ENCODE measurements at places on chromosomes 2 and 18. TPM values are rescaled to one million over a fixed set of nuclear protein-coding genes. Genes with fewer than 3 reads are reported as not detected.

The NDUFS1 gene
- 98.9 TPM for total RNA-seq

- no peak for DNase-seq
Observed at GRCh38 chr2:129803032-129803431, 176.4 kb upstream of the RAB6C start.

GRCh38 chr2:233395687-233396086, 41.4 kb downstream of the DGKD start:
- DNase-seq = no peak

The CTAGE1 gene
- not detected for total RNA-seq

DNA sequence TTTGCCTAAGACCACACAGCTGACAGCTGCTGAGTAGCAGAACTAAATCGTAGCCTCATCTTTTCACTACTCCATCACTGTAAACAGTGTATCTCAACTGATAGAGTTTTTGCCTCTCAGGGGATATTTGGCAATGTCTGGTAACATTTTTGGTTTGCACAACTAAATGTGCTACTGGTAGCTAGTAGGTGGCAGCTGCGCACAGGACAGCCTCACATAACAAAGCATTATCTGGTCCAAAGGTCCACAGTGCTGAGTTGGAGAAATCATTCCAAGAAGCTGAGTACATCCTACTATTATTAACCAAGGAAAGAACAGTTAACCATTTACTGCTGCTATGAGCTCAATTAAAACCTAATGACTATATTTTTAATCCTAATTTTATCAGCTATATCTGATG, 6.1 kb upstream of the CCDC102B start:
- no peak for DNase-seq

The C2orf81 gene
- total RNA-seq = 3.6 TPM

The DES gene
- total RNA-seq = 3.5 TPM

The GRHL1 gene
- 4.7 TPM for total RNA-seq

DNA sequence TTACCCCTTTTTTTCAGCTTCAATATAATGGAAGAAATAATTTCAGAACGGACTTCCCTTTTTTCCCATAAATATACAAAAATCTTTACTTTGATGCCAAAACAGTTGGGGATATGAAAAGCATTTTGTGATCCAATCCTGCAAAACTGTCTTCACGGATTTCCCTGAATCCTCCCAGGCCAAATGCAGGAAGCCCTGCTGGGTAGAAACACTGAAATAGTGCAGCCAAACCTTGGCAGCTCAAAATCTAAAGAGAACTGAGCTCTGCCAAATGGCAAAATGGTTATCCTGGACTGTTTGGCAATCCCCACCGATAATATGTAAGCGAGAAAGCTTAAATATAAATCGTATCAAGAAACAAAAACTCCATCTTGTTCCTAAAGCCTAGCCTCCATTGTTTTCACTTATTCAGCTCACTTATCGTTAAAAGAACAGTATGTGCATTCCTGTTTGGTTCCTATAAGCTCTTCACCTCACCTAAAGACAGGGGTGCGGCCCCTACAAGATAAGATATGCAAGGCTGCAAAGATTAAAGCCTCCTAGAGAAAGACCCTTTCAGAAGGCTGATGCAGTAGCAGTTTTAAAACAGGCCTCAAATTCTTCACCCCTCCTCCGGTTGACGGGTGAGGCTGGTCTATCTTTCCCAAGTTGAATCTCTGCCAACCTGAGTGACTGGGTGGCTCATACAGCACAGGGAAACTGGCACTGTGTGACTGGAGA, 48.6 kb downstream of the LAMA1 start:
- no peak for DNase-seq

- no peak for DNase-seq
Observed at GRCh38 chr2:69452687-69453086, 15.5 kb upstream of the NFU1 start.

DNA sequence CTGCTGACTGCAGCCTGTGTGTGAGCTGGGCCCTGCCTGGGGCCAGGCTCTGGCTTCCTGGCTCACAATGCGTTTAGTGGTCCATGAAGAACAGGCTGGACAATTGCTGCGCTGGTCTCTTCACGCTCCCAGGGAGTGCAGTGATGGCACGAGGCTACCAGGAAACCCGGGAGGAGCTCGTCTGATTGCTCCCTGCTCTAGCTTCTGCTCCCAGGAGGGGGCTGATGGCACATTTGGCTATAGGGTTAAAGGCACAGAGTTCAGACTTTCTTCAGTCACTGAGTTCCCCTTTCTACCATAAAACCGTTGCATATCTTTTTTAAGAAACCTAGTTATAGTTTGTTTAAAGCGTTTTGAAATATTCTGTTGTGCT, 60.1 kb downstream of the KCNF1 start:
- DNase-seq = no peak

The PDK1 gene
- 31.6 TPM for total RNA-seq

DNA sequence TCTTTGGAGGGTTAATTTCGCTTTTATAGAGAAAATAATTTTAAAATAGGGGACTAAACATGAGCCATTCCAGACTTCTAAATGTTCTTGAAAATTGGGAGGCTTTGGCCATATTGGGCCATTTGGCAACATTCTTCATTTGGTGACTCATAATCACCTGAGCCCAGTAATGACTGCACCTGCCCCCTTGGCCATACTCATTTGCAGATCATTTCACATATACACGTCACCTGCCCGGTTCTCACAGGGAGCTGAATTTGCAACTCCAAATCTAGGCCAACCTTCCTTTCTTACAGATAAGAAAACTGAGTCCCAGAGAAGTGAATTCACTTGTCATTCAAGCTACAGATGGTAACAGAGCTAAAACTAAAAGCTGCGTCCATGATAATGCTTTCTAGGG, 289.7 kb downstream of the EPHA4 start:
- no peak for DNase-seq

- no peak for DNase-seq
Observed at GRCh38 chr2:235870515-235870914, 297.7 kb downstream of the GBX2 start.

GRCh38 chr18:44741511-44741910, 60.8 kb downstream of the SETBP1 start:
- no peak for DNase-seq

- DNase-seq = no peak
Observed at GRCh38 chr18:64119916-64120315, 29.0 kb downstream of the LINC00305 start.

DNA sequence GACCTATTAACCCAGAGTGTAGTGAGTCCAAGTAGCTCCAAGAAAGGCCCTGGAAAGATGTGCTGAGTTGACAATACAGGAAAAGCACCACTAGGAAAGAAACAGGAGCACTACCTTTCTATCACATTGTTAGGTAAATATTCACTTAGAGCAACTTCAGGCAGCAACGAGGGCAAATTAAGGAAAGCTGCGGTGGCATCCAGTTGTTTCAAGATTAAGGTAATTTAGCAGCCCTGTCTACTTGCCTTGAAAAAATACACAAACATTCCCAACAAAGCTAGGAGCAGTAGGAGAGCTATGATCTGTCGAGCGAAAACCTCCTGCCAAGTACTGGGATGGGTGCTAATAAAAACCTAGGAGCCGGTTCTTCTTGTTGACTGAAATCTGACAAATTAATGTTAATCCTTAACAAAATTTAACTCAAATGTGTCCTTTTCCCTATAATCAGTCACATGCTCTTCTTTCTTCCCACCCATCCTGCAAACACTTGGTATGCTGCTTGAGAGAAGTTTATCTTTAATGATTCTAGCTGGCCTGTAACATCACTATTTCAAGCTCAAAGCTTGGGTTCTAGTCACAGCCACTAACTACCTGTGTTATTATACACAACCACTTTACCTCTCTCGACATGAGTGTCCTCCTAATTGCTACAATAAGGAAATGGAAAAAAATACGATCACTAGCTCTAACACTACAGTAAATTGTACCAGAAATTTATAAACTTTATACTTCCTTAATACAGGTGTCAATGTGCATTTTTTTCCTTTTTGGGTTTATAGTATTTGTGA, 2.0 kb downstream of the ACAA2 start:
- no peak for DNase-seq

The KIF1A gene
- total RNA-seq = 279 TPM

DNA sequence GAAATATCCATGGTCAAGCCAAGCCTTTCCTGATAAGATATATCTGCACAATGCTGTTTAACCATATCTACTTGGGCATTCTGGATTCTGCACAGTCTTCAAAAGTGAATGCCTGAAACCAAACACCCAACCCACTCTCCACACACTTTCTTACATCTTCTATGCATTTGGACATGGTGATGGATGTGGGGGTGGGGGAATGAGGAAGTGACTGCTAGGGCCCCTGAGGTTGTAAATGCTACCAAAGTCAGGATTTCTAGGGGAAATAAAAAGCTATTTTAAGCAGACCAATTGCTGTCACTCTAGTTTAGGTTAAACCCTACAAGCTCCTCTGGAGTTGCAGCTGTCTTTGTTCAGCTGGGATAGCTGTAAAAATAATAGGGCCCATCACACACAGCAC, 26.7 kb upstream of the TGFA start:
- DNase-seq = no peak

DNA sequence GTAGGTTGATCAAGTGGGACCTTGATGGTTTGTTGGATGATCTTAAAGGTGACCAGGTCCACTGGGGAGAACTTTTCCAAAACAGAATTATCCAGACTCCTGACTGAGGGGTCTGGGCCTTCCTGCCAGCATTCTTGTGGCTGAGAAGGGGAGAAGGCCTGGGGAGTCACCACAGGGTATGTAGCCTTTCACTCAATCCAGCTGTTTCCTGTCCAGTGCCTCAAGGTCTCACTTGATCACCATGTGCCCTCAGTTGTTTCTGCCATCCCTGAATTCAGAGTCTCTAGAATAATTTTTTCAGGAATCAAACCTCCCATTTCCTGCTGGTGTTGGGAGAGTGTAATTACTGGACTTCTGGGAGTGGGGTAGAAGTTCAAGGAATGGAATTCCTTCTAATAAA, 54.4 kb upstream of the TANC1 start:
- no peak for DNase-seq

DNA sequence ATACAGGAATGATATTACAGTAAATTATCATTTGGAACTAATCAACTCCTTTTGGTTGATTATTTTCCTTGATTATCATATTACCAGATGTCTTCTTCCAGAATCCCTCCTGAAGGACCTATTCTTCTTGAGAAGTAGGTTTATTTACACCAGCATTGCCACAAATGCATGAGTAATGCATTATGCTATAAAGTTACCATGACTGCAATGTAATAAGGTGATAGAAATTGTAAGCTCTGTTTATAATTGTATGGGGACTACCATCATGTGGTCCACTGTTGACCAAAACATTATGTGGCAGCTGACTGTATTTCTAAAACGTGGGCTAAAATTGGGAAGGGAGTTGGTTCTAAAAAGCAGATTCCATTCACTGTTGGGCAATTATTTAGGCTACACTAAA, 602.2 kb downstream of the NYAP2 start:
- DNase-seq = no peak

The HS1BP3 gene
- total RNA-seq = 19.8 TPM

The RESP18 gene
- not detected for total RNA-seq

GRCh38 chr2:141392517-141393213, 738.2 kb downstream of the LRP1B start:
- DNase-seq = no peak

DNA sequence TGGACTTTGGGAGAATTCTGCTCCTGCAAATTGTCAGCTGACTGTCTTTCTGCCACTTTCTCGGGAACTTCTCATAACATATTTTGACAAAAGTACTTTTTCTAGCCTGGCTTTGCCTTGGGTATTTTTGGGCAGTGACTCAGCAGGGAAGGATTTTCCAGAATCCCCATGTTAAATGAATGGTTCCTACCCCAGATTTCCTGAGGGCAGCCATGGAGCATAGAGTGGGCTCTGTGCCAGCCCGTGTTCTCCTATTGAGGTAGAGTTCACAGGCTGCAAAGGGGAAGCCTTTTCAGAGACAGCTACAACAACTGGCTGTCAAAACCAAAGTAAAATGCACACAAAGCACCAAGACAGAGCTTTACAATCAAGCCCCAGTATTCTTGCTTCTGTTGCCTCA, 59.8 kb downstream of the BMP10 start:
- DNase-seq = no peak

The RAMP1 gene
- 1.2 TPM for total RNA-seq

The DLGAP1 gene
- total RNA-seq = 24.0 TPM

The NETO1 gene
- 33.1 TPM for total RNA-seq

DNA sequence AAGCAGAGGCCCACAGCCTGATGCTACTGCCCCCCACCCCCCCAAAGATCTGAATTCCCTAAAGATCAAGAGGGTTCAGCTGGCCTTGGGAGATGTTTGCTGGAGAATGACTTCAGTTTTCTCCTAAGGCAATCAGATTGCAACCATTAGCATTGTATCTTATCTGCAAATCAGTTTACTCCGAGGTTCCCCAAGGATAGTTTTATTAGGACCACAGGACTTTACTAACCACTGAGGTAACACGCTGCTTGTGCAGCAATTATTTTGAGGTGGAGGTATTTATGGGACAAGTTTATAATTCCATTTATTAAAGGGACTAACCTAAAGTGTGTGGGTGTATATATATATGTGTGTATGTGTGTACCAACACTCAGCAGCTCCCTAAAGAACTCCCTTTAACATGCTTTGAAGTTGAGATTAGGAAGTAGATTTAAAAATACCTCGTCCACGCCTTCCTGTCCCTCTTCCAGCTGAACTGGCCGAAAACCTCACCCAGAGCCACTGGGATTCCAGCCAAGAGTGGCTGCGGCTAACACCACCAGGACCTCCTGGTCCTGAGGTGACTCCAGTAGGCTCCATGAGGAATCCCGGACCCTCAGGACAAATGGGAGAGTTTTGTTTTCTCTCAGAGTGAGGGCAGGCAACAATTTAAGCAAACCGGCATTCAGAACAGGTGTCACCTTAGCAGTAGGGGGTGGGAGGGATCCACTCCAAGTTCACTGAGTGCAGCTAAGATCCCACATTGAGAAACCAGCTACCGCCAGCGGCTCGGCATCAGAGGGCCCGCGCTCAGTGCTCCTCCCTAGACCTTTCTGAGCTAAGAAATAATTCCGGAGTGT, 3.0 kb upstream of the DLX1 start:
- no peak for DNase-seq

- no peak for DNase-seq
Observed at GRCh38 chr2:162197069-162197825, 45.2 kb upstream of the GCG start.

DNA sequence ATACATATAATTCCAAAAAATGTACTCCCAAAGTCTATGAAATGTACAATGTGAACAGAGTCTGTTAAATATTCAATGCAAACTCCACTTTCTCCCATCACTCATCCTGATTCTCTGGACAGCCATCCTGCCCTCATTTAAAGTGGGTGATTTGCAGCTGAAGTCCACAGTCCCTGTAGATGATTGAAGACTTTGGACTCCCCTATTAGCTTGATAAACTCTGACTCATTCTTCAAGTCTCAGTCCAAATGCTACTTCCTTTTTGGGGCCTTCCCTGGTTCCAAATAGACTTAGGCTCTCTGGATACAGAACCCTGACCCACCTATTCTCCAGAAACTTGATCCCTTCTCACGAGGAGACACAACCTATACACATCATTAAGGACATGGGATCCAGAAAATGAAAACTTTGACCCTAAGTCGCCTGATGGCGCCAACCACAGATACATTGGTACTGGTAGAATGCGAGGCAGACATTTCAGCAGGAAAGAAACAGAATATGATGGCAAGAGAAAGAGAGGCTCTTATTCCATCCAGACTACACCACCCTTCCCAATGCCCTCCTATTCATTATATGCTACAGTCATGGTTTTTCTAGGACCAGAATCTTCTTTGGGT, 122.7 kb downstream of the VIT start:
- DNase-seq = peak; percentile 30

The OLA1 gene
- total RNA-seq = 104 TPM

The TTL gene
- 42.4 TPM for total RNA-seq

The C2orf72 gene
- 1.3 TPM for total RNA-seq

The C1QL2 gene
- 0.55 TPM for total RNA-seq

The INHBB gene
- total RNA-seq = 0.14 TPM

- DNase-seq = peak; percentile 77
Observed at GRCh38 chr18:76801567-76802505, 20.5 kb upstream of the ZNF236 start.

- no peak for DNase-seq
Observed at GRCh38 chr18:498931-499775, 1.3 kb downstream of the COLEC12 start.
